Keratinocyte (primary cell): ENCODE measurements at places on chromosomes 2 and 18. TPM values are rescaled to one million over a fixed set of nuclear protein-coding genes. Genes with fewer than 3 reads are reported as not detected.
A peak's percentile ranks its signal among the peaks of the same experiment; 100 is the strongest.

GRCh38 chr2:183995632-183996031 is 602.7 kb upstream of the ZNF804A start:
- no peaks in the 10 kb centered on the region for H3K27me3 ChIP-seq
- no peaks in the 10 kb centered on the region for H3K4me1 ChIP-seq
- H3K4me3 ChIP-seq, result no peak overlapping the region
- H3K27ac ChIP-seq, result no peak overlapping the region
- no peak for DNase-seq

DNA sequence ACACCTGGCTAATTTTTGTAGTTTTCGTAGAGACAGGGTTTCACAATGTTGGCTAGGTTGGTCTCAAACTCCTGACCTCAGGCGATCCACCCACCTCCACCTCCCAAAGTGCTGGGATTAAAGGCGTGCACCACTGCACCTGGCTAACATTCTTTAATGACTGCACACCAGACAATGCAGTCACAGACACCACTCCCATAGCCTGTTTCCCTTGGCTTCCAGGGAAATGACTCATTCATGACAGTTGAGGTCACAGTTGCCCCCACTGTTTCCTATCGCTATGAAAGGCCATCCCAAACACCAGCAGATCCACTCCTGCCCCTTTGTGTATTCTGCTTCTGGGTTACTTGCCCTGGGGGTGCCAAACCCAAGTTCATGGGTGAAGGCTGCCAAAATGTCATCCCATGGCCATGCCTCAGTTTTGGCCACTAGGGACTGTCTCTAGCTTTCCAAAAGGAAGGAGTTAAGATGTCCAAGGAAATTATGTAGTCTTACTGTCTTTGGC is 8.7 kb downstream of the CHMP1B start:
- DNase-seq, result peak; percentile 99
- H3K27me3 ChIP-seq, result no peaks in the 10 kb centered on the region

- DNase-seq, result no peak
- H3K4me3 ChIP-seq, result no peak overlapping the region
- H3K27me3 ChIP-seq, result no peaks in the 10 kb centered on the region
- no peak overlapping the region for H3K27ac ChIP-seq
- no peaks in the 10 kb centered on the region for H3K4me1 ChIP-seq
These were observed 242.8 kb upstream of the DOK6 start for GRCh38 chr18:69157906-69158305.

DNA sequence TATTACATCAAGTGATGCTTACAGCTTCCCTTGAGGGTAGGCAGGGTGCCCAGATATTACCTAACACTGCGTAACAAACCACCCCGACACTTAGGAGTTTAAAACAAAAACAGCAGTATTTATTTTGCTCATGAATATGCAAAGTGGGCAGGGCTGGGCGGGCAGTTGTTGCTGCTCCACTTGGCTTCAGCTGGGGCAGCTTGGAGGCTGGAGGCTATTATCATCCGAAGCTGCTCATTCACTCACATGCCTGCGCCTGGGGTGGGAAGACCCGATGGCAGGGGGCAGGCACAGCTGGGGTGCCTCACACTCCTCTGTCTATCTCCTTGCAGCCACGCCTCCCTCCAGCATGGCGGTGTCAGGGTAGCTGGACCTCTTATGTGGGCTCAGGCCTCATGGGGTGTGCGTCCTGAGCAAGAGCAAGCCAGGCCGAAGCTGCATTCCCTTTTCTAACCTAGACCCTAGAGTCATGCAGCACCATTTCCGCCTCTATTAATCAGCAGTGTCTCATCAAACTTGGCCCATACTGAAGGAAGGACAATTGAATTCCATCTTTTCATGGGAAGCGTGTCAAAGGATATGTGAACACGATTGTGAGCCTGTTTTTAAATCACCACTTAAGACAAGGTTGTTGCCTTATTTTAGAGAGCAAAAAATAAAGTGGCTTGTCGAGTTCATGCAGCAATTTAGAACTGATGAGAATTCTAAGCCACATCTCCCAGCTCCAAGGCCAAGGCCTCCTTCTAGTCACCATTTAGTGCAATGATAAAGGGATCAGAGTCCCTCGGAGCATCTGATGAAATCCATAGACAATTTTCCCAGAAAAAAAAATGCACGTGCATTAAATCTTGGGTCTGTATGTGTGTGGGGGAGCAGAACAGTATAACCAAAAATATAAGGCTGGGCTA is 54.9 kb downstream of the SDC1 start:
- no peak overlapping the region for H3K4me3 ChIP-seq
- DNase-seq, result no peak
- no peaks in the 10 kb centered on the region for H3K36me3 ChIP-seq
- H3K4me1 ChIP-seq, result peaks cover 82% of the 10 kb centered on the region

GRCh38 chr18:57780318-57780705 is 22.8 kb downstream of the ATP8B1 start:
- H3K4me1 ChIP-seq, result peaks cover 36% of the 10 kb centered on the region
- no peak overlapping the region for H3K27ac ChIP-seq
- no peaks in the 10 kb centered on the region for H3K36me3 ChIP-seq
- no peak overlapping the region for H3K4me3 ChIP-seq

DNA sequence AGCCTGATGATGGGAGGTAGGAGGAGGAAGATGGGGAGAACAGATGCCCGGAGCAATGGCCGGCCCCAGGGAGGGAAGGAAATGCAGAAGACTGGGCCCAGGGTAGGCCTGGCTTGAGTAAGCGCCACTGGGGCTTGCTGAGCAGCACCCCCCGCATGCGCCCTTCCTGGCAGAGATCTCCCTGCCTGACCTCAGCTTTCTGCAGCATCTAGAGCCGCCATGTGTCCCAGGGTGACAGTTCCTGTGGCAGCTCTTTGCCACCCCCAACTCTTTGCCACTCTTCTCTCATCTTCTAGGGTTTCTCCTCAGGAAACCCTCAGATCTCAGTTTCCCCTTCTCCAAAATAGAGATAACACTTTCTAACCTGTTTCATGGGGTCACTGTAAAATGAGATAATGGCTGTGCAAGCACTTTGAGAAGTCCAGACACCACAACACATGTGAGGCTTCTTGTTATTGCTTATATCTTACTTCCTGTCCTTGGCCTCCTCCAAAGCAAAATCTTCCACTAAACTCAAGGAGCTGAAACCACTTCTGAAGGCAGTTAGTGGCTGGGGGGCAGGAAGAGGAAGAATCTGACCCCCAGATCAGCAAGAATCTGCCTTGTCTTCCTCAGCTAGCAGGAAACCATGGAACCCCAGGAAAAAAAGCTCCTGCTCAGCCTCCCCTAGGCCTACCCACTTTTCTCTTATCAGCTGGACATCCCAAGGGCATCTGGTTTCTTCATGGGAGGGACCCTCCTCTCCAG is 64.9 kb downstream of the EPAS1 start:
- no peaks in the 10 kb centered on the region for H3K27me3 ChIP-seq
- H3K4me3 ChIP-seq, result no peak overlapping the region
- H3K36me3 ChIP-seq, result peaks cover 31% of the 10 kb centered on the region
- no peak overlapping the region for H3K27ac ChIP-seq

- no peak overlapping the region for H3K27ac ChIP-seq
- no peaks in the 10 kb centered on the region for H3K27me3 ChIP-seq
- H3K4me3 ChIP-seq, result no peak overlapping the region
- peaks cover 10% of the 10 kb centered on the region for H3K4me1 ChIP-seq
- no peaks in the 10 kb centered on the region for H3K36me3 ChIP-seq
These were observed 51.3 kb upstream of the SLC1A4 start for GRCh38 chr2:64937687-64938491.

DNA sequence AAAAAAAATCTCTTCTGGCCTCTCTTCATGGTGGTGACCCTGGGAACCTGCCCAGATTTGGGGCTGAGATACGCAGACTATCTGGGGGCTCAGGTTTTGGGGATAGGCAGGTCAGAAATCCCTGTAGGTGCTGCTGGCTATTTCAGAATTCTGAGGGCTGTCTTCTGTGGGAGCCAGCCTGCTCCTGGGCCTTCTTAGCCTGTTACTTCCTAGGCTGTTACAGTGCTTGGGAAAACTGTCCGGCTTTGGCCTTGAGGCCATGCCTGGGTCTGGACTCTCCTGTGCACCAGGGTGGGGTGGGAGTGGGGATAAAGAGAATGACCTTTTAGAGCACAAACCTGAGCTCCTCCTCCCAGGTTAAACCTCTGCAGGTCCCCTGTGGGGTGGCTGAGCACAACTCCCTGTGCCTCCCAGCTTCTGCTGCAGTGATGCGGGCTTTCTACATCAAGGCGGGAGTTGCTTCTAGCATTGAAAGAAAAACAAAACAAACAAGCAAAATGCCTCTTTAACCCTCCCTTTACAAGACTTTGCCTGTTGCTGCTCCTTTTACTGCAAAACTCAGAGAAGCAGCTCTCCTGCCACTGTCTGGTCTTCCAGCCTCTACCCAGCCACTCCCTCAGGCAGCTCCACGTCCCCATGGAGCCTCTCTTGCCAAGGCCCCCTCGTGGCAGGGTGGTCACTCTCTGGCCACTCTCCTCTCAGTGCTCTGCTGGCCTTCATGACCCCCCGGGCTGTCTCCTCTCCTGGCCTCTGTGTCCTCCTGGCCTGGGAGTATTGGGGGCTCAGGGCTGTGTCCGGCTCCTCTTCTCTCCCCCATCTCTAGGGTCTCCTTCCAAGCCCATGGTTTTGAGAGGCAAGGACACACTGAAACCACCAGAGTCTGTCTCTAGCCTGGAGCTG is 293.0 kb upstream of the HS6ST1 start:
- no peak for DNase-seq
- H3K36me3 ChIP-seq, result no peaks in the 10 kb centered on the region
- no peak overlapping the region for H3K27ac ChIP-seq
- no peaks in the 10 kb centered on the region for H3K4me1 ChIP-seq
- H3K4me3 ChIP-seq, result no peak overlapping the region

DNA sequence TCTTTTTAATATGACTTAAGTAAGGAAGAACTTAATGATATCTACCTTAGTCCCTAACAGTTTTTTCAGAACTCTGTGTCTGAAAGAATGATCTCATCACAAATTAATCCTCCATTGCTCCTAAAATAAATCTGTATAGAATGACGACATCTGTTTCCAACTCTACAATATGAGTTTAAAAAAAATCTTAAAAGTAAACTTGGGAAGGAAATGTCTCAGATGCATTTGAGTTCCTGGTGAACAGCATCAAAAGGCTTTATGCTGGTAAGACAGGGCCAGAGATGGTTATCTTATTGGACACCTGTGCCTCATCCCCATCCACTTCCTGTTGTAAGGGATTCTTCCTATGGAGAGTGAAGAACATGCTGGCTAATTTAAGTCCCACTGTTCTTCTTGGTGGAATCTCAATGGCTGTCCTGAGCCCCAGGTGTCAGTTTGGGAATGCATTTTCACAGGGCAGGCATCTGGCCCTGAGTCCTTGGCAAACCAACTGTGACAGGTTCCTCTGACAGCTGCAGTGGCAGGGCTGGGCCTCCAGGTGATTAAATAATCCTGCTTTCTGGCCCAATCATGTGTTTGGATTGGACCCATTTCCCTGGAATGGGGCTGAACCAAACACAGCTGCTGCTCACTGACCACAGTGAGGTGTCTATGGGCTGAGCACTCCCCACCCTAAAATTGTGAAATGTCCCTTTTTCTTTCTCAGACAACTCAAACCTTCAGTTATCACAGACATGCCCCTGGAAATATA is 12.9 kb upstream of the NCKAP5 start:
- no peaks in the 10 kb centered on the region for H3K27me3 ChIP-seq
- H3K4me1 ChIP-seq, result peaks cover 44% of the 10 kb centered on the region
- DNase-seq, result no peak
- no peaks in the 10 kb centered on the region for H3K36me3 ChIP-seq

GRCh38 chr2:19936203-19936602 is 34.4 kb upstream of the TTC32 start:
- no peaks in the 10 kb centered on the region for H3K27me3 ChIP-seq
- peaks cover 13% of the 10 kb centered on the region for H3K4me1 ChIP-seq
- H3K36me3 ChIP-seq, result peaks cover 3% of the 10 kb centered on the region
- DNase-seq, result no peak
- H3K4me3 ChIP-seq, result no peak overlapping the region

DNA sequence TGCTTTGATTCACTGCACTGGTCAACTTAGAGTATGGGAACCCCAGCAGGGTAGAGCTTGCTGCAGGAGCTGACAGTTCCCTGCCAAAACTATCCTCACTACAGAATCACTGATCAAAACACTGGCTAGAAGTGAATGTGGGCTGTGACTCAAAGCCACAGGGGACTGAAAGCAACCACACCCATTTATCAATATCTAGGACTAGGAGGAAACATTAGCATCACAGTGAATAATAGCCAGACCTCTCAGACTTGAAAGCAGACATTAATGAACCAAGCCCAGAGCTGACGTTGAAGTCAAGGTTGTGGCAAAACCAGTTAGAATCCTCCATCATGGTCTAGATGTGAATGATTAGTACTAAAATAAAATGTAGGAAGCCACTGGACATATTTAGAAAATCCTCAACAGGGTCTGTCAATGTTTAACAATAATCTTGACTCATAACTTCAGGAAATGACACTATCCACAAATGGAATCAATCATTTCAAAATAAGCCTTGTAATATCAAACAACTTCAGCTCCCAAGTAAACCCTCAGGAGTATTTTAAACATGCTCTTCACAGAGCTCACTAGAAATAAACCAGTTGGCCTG is 131.4 kb downstream of the CDH20 start:
- H3K27me3 ChIP-seq, result no peaks in the 10 kb centered on the region
- no peak overlapping the region for H3K27ac ChIP-seq
- no peaks in the 10 kb centered on the region for H3K36me3 ChIP-seq
- H3K4me3 ChIP-seq, result no peak overlapping the region
- no peaks in the 10 kb centered on the region for H3K4me1 ChIP-seq
- no peak for DNase-seq

DNA sequence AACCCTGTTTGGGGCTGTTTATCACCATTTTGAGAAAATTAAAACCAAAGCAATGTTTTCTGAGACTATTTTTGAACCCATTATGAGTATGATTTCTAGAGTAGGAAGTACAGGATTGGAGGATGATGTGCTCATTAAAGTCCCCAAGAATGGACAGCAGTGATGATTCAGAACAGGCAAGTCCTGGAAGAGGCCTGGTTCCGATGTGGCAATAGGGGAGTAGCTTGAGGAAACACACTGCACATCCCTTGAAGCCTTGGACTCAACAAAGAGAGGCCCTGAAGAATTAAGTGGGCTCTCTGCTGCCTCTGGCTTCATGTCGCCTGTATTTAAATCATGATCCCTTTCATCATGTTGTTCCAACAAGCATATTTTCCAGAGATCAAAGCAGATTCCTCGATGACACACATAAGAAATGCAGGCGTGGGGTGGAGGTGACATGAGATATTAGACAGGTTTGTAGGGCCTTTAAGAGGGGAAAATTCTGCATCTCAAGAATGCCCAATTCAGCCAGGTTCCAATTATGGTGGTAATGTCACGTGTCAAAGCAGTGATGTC is 242.2 kb downstream of the FHOD3 start:
- no peaks in the 10 kb centered on the region for H3K36me3 ChIP-seq
- H3K27ac ChIP-seq, result no peak overlapping the region
- no peak for DNase-seq

- no peak overlapping the region for H3K27ac ChIP-seq
- no peaks in the 10 kb centered on the region for H3K36me3 ChIP-seq
- H3K4me1 ChIP-seq, result no peaks in the 10 kb centered on the region
- no peaks in the 10 kb centered on the region for H3K27me3 ChIP-seq
- no peak overlapping the region for H3K4me3 ChIP-seq
These were observed 35.8 kb upstream of the AFF3 start for GRCh38 chr2:100178085-100178788.

GRCh38 chr2:216665242-216665641 is 30.1 kb downstream of the IGFBP5 start:
- H3K27ac ChIP-seq, result peak overlapping the region; percentile 26
- peak; percentile 85 for DNase-seq
- peaks cover 23% of the 10 kb centered on the region for H3K4me1 ChIP-seq
- H3K36me3 ChIP-seq, result no peaks in the 10 kb centered on the region
- H3K27me3 ChIP-seq, result peaks cover 3% of the 10 kb centered on the region

- H3K27me3 ChIP-seq, result no peaks in the 10 kb centered on the region
- H3K4me3 ChIP-seq, result no peak overlapping the region
These were observed 8.0 kb upstream of the STAT4 start for GRCh38 chr2:191158747-191159146.

The TMEFF2 gene
- polyA plus RNA-seq, result not detected in 3 replicates

The COL4A4 gene
- 0.01 to 0.03 TPM in 2 of 3 replicates, not detected in the other for polyA plus RNA-seq

The SLC9A4 gene
- polyA plus RNA-seq, result not detected in 3 replicates

The MAPRE2 gene
- polyA plus RNA-seq, result 8.6 to 18.7 TPM (median 14.2 TPM) in 3 replicates

The ACSL3 gene
- 102 to 197 TPM (median 180 TPM) in 3 replicates for polyA plus RNA-seq

The GPR39 gene
- 4.7 to 9.1 TPM (median 4.9 TPM) in 3 replicates for polyA plus RNA-seq

The IRS1 gene
- 10.1 to 15.8 TPM (median 11.2 TPM) in 3 replicates for polyA plus RNA-seq
